ENCODE measurements at places on chromosomes 2 and 18.

- no peak for DNase-seq
Observed at GRCh38 chr2:120708944-120709607, 26.6 kb upstream of the GLI2 start.

- DNase-seq, result no peak
Observed at GRCh38 chr18:59660786-59661743, 36.2 kb downstream of the CCBE1 start.

DNA sequence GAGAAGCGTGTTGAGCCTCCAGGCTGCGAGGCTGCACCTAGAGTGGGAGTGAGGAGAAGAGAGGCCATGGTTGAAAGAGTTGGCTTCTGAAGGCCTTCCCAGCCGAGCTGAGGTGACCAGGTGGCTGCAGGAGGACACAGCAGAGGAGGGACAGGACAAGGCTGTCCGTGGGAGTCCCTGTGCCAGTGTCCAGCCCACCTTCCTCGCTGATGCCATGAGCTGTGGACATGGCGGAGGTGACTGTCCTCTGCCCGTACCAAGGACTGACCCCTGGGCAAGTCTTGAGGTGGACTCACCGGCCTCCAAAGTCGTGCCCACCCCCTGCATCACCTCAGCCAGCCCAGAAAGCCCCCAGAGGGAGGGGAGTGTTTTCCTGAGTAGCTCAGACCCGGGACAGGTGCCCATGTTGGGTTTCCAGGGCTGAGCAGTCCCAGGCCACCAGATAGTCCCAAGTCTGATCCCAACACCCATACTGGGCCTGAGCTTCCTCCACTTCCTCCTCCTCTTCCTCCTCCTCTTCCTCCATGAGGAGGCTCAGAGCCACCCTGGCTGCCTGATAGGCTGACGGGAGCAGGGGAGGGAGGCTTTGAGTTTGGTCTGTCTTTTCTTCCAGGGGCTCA, 43.0 kb upstream of the FOSL2 start:
- no peak for DNase-seq

DNA sequence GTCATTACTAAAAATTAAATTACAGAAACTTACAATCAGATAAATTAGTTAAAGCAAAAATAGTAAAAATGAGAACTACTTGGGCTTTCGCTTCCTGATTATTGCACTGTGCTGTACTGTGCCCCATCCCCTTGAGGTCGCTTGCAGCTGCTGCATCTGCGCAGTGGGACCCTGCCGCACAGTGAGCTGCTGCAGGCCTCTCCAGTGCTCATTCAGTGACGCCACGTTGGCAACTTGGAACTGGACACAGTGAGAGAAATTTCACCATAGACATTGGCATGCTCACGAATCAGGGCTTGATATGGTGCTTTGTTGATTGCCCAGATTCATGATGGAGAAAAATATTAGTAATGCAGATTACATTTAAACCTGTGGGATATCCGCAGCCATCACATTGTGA, 290.8 kb upstream of the MYT1L start:
- DNase-seq, result no peak

- no peak for DNase-seq
Observed at GRCh38 chr2:62343636-62344337, 147.9 kb downstream of the B3GNT2 start.

GRCh38 chr2:24330161-24330560, 30.2 kb downstream of the ITSN2 start:
- no peak for DNase-seq

DNA sequence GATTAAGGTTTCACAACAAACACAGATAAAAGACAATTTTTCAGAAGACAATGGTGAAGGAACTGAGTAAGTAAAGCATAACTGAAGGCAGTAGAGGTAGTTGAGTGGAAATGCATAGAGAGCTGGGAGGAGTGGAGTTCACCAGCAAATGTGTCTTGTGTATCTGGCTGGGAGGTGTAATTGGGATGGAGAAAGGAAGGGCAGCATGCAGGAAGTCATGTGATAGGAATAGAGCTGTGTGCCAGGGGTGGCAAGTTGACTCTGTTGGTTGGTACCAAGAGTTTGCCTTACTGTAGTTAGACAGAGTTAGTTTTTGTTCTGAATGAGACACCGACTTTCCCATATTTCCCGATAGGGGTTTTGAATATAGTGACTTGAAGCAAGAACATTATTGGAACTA, 56.3 kb downstream of the FMNL2 start:
- DNase-seq, result no peak

- DNase-seq, result no peak
Observed at GRCh38 chr2:206095536-206096332, 9.8 kb upstream of the INO80D start.

DNA sequence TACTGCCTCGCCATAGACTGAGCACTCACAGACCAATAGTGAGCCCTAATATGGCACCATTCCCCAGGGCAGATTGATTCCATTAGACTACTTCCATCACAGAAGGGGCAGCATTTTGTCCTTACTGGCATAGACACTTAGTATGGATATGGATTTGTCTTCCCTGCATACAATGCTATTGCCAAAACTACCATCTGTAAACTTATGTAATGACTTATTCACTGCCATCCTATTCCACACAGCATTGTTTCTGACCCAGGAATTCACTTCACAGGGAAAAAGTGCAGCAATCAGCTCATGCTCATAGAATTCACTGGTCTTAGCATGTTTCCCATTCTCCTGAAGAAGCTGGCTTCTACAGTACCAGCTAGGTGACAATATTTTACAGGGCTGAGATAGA, 179.0 kb downstream of the PPP1R1C start:
- no peak for DNase-seq

DNA sequence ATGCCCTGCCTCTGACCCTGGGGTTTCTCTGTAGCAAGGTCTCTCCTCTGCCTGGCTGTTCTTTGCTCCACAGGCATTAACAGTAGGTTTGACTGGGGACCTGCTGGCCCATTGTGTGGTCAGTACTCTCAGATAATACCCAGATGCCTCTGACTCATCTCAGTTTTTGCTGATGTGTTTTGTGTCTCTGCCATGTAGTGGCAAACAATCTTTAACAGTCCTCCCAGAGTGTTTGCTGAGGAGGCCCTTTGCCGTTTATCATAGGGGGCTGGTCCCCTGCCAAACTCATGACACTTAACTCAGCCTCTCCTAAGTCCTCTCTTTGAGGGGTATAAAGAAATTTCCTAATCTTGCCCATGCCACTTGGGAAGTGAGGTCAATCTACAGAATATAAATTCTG, 793.7 kb upstream of the FANCL start:
- DNase-seq, result no peak

DNA sequence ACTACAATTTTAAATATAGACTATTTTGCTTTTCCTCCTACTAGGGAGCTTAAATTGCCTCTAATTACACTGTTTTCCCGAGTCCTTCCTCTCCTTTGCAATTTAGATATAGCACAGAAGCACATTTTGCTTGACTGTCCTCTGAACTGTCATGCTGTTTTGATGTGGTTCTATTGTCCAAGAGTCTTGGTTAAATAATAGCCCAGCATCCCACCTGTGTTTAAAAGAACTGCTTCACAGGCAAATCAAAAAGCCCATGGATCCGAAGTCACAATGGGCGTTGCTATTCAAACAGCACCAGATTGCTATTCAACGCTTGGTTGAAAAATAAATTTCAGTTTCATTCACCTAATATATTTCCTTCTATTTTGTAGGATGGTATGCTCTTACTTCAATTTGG, 22.3 kb upstream of the ACTR3 start:
- DNase-seq, result no peak

DNA sequence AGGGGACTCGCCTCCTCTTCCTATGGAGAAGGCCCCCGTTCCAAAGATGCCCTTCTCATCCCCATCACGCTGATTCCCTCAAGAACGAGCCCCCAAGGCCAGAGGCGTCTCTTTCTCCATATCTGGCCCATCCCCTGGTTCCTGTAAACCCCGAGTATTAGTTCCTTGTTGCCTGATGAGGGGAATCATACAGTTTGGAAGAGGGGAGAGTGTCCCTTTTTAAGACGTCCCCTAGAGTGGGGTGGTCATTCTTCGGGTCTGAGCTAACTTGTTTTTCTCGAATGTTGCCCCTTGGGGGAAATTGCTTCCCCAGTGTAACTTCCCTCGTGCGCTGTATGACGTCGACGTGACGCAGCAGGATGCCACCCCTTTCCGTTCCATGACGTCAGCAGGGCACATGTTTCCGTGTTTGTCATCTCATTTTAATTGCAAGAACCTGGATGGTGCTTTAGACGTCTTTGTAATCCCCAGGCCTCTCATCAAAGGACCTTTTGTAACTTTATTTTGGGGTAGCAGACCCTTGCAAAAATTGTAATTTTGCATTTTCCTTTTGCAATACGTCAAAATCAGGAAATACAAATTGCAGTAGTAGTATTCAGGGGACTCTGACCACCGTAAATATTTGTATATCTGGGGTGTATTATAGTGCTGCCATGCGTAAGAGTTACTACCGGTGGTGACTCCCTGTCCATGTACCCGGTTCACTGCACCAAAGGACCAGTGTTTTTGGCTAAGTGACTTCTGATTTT, 569 bp downstream of the BABAM2 start:
- peak; percentile 53 for DNase-seq

GRCh38 chr2:137772451-137772850, 191.8 kb upstream of the HNMT start:
- no peak for DNase-seq

- no peak for DNase-seq
Observed at GRCh38 chr2:42138163-42139015, 30.8 kb upstream of the EML4 start.

DNA sequence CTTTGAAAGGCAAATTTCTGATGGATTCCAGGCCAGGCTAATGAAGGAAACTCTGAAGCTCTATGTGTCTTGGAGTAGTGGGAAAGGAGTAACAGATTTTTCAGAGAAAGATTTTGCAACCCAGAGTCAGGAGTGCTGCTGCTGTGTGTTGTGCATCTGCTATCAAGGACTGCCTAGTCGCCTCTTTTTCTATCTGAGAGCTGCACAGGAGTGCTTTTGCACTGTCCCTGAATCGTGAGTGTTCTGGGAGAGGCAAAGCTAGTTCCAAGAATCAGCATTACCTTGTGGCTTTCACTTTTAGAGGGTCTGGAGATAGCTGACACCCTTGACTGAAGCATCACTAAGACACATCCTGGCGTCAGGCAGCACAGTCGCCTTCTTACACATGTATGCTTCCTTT, 336.4 kb downstream of the PARD3B start:
- DNase-seq, result no peak

DNA sequence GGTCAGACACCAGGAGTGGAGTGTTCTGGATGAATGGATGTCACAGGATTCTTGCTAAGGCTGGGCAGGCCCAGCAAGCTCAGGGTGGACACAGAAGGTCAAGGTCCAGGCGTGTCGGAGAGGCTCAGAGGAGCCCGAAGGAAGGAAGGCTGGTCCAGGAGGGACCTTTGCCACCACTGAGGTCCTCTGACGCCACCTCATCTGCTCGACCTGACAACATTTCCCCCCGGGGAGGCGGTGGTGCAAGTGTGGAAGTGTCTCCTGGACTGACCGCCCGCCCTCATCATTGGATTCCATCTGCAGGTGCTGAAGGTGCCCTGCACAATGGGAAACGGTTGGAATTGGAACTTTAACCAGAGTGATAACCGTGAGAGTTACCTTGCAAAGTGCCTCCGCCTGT, 124.6 kb downstream of the RTP5 start:
- peak; percentile 6 for DNase-seq

DNA sequence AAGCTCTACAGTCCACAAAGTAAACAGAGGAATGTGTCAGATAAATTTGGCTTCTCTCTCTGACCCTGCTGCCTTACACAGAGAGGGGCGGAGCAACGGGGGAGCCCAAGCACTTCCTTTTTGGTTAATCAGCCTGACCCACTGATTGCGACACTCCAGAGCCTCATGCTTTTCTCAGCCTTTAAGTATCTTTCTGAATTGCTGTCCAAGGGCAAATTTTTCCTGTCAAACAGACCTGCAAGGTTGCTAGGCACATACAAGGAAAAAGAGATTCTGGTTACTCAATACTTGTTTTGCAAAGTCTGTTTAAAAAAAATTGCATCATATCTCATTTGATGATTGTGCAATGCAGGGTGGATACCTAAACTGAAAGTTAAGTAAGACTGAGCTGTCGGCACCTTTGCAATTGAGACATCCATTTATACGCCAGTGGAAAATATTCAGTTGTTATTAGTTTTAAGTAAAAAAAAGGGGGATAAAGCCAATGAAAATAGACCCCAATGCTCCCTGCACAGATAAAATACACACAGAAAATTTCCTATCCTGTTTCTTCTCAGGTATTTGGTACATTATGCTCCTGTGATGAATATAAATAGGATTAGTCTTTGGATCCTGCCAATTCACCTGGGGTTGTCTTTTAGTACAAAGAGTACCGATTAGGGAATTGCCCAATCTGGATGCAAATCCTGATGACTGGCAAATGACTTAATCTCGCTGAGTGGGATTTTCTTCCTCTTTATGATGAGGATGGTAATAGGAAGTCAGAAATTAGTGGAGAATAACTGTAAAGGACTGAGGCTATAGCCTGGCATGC, 260.2 kb upstream of the TRIB2 start:
- DNase-seq, result no peak

GRCh38 chr18:52227536-52227935, 112.5 kb upstream of the DCC start:
- no peak for DNase-seq

DNA sequence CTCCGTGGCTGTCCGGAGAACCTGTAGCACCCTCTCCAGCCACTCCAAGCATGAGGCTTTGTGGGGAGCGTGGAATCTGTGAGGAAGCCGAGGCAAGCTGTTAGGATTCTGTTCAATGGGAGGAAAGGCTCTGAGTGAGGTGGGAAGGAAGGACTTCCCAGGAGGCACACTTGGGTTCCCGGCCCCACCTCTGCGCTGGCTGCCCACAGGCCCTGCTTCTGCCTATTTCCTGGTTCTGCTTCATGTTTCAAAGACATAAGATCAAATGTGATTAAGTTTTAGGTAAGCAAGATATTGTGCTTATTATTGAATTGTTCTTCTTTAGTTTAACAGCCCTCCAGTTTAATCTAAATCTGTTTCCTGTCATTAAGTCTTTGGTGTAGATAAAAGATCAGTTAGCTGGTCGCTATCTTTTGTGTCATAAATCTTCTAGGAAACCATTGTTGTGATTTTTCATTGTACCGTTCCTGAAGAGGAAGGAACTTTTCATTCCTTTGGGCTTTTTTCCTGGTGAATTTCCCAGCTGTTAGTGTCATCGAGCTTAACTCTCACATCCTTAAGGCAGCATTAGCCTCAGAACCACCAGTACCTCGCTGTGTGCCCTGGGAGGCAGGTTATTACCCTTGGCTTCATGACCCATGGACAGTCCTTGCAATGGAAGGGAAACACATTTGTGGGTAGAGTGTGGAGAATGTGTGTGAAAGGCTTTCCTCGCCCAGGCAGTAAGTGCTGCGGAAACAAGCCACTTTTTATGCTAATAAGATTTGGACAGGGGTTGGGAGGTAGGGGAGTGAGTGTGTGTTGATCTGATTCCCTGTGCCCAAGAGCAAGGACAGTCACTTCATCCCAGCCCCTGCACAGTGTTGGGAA, 61.9 kb upstream of the ALPP start:
- no peak for DNase-seq

Data from mesothelial cell of epicardium (in vitro differentiated cells).